Stimulated activated CD8-positive, alpha-beta memory T cell treated with anti-CD3 and anti-CD28 coated beads, Interleukin-4, amount 100 ng/mL, for 24 hours (primary cell): ENCODE measurements at places on chromosomes 2 and 18.

DNA sequence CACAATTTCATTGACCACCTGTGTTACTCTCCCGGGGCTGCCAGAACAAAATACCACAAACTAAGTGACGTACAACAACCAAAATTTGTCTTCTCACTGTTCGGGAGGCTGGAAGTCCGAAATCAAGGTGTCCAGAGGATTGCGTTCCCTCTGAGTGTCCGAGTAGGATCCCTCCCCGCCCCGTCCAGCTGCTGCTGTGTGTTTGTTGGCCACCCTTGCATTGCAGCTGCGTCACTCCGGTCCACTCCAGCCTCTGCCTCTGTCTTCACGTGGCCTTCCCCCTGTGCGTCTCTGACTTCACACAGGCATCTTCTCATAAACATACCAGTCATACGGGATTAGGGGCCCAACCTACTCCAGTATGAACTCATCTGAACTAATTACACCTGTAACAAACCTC lies 251.8 kb upstream of the SMIM21 start:
- no peak for DNase-seq

DNA sequence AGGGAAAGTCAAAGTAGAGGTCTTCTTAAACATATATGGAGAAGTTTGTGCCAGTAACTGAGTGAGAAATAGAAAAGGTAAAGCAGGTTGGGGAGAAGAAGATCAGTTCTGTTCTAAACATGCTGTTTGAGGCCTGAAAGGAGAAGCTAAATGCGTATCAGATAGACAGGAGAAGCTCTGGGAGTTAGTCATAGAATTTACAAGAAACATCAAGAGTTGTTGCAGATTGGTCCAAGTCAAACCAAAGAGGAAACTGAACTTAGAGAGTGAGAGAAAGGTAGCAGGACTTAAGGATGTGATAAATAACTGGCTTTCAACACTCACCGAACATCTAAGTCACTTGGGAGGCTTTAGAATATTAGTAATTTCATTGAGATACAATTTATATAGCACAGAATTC lies 29.2 kb upstream of the CERS6 start:
- DNase-seq = no peak

DNA sequence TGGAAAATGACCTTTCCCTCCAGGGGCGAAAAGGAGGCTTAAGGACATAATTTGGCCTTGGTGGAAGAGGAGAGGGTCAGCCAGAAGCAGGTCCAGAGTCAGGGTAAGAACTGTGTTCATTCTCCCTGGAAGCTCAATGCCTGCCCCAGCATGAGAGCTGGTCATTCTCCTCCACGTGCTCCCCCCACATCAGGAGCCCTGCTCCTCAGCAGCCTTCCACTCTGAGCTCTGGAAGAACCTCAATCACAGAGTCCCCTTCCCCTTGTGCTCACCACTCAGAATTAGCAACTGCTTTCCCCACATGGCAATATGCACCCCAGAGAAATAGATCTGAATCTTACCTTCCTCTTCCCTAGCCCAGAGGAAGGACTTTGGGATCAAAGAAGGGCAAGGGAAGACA lies 115.4 kb downstream of the TMEM200C start:
- no peak for DNase-seq

DNA sequence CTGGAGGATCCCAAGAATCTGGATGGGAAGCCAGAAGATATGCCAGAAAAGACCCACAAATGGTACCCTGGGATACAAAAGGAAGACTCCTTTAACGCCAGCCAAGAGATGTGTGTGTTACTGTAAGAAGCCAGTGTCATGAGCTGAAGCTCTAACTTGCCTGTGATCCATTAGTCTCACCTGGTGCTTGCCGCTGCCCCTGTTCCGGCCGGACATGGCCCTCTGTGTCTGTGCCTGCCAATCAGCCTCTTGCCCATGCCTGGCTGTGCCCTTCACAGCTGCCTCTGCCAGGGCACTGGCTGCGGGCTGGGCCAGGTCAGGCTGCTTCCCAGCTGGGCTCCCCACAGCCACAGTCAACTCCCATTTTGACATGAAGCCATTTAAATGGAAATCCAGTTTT lies 55.4 kb downstream of the POU3F3 start:
- no peak for DNase-seq

- DNase-seq = no peak
These were observed 27.2 kb downstream of the FAHD2B start for GRCh38 chr2:97067279-97068004.

GRCh38 chr2:238489896-238490295 lies 63.2 kb downstream of the ASB1 start:
- DNase-seq = no peak

DNA sequence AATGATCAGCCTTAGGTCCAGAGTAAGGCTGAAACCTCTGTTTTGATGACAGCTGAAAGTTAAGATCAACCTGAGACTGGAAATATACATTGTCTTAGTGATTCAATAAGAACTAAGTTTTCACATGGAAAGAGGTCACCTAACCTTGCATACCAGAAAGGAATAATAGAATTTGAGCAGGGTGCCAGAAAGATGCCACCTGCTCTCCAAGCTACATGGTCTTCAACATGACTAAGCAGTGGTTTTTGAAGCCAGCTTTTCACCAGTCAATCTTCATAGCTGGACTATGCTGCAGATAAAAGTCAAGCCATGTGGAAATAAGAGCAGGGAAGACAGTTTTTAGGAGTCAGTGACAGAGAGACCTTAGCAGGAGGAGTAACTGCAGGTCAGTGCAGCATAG lies 589.4 kb upstream of the SYT4 start:
- no peak for DNase-seq

GRCh38 chr2:189137519-189137918 lies 42.0 kb downstream of the COL5A2 start:
- DNase-seq = no peak

DNA sequence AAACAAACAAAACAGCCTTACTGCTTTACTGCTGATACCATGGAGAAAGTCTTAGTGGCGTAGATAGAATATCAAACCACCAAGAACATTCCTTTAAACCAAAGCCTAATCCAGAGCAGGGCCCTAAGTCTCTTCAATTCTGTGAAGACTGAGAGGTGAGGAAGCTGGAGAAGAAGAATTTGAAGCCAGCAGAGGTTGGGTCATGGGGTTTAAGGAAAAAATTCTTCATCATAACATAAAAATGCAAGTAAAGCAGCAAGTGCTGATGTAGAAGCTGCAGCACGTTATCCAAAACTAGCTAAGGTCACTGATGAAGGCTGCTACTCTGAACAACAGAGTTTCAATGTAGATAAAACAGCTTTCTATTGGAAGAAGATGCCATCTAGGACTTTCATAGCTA lies 77.1 kb downstream of the MTA3 start:
- no peak for DNase-seq

- DNase-seq = no peak
These were observed 38.1 kb upstream of the SOCS6 start for GRCh38 chr18:70250781-70251180.

GRCh38 chr2:208266553-208266893 lies 468 bp downstream of the PIKFYVE start:
- no peak for DNase-seq

GRCh38 chr2:217208867-217209266 lies 349.0 kb upstream of the TNP1 start:
- DNase-seq = no peak

GRCh38 chr2:165698444-165698884 lies 95.6 kb downstream of the GALNT3 start:
- DNase-seq = no peak

DNA sequence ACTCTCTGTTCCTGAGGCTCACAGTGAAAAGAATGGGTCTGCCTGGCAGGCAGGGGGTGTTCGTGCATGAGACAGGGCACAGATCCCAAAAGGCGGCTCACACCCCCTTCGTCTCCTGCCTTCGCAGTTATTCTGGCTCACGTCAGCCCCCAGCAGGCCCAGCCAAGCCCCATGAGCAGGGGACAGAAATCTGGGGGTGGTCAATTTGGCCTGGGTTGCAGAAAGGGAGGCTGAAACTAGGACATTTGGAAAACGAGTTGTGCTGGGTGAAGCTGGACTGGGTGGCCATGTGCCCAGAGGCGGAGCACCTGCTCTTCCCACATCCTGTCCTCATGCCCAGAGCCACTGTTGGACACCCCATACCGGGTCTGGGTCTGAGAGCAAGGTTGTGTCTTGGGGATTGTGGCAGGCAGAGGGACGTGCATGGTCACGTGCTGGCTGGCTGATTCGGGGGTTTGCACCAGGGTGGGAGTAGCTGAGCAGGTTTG lies 99.0 kb upstream of the MCFD2 start:
- no peak for DNase-seq

DNA sequence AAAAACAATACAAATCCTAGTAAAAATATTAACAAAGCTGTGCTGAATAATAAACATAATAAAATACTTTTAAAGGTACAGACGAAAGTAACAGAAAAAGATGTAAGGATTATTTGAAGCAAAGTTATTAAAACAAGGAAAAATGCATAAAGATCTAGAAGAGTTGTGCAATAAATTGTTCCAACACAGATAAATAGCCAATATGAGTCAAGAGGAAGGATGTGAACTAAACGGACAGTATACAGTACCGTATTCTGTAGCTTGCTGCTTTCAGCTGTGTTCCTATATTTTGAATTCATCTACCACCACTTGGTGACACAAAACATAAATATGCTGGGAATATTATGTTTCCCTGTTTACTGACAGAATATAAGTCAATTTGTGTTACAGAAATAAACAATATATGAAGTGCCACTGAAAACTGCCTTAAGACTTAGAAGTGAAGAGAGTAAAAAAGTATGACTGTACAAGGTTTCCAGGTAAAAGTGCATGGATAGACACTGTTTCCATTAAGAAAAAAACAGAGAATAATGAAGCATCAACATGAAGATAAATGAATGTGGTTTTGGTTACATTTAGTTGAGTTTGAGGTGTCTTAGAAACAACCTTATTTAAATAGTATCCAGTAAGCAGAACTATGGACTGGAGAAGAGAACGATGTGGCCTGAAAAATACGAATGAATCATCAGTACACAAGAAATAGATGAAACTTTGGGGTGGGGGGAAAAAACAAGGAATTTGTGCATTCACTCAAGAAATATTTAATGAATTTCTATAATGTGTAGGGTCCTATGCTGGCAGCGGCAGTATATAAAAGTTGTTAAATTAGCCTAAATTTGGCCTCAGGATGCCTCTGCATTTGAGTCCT lies 13.1 kb downstream of the PPP3R1 start:
- DNase-seq = no peak

DNA sequence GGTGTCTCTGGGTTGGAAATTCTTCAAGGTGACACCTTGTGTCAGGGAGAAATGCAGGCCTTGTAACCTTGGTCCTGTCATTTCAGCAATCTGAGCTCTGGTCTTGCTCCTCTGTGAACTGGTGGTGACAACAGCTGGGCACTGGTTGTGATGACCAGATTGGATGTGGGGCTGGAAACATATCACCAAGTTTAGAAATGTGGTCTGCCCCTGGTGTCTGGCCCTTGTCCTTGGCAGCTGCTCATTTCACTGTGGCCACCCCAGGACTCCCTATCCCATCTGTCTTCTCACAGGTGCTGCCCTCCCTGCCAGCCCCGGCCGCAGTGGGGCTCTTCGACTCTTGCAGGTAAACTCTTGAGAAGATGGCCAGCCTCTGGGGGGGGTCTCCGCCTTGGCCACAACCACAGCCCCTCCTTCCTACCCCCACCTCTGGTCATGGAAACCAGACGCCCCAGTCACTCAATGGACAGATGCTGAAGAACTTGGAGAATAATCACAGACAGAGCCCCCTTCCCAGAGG lies 20.7 kb downstream of the SIX3 start:
- no peak for DNase-seq

DNA sequence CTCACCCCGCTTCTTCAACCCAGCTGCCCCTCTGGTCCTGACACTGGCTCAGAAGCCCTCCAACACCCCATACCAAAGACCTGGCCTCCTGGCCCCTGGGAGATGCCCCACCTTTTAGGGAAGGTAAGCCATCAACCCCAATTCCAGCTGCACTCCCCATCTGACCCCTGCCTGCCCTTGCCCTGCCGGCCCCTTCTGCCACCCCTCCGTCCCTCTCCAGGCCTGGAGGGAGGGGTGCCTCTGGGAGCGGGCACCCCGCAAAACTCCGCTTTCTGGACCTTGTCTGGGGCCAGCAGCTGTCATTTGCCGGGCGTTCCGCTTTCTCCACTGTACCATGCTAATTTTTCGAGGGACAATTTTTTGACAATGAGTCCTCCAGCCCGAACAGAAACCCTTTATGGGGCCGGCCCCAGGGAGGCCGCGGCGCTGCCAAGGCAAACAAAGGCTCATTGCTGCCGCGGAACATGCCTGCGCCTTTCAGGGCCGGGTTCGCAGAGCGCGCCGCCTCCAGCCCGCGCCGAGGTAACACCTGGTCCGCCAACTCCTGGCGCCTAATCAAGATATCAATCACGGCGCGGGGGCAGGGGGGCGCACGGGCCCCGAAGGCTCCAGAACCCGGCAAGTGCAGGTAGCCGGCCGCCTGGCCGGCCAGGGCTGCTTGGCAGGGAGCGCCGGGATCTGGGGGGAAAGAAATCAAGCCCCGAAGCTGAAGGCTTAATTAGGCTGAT lies 96.0 kb downstream of the INHBB start:
- no peak for DNase-seq

DNA sequence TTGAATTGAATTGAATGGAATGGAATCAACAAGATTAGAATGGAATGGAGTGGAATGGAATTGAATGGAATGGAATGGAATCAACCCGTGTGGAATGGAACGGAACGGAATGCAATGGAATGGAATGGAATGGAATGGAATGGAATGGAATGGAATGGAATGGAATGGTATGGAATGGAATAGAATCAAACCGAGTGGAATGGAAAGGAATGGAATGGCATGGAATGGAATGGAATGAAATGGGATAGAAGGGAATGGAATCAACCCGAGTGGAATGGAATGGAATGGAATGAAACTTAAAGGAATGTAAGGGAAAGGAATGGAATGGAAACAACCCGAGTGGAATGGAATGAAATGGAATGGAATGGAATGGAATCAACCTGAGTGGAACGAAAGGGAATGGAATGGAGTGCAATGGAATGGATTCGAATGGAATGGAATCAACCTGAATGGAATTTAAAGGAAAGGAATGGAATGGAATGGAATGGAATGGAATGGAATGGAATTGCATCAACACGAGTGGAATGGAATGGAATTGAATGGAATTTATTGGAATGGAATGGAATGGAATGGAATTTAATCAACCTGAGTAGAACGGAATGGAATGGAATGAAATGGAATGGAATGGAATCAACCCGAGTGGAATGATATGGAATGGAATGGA lies 1146.6 kb downstream of the RPIA start:
- no peak for DNase-seq

GRCh38 chr2:75853436-75853835 lies 142.7 kb upstream of the GCFC2 start:
- no peak for DNase-seq

- no peak for DNase-seq
These were observed 71.4 kb downstream of the COPS8 start for GRCh38 chr2:237156857-237157779.

DNA sequence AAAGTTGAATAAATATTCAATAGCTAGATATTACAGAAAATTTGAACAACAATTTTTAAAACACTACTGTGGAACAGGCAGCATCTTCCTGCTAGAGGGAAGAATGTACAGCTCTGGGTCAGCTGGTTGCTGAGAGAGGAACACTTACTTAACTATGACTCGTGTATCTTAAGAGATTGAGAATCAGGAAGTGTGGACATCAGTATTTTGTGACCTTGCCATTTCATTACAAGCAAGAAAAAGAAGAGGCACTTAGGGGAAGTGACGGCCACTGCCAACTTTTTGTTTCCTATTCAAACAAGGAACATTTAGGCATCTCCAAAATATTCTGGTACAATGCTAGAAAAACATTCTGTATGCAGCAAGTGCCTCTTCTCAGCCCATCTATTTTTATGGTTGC lies 45.9 kb downstream of the ITPRID2 start:
- no peak for DNase-seq
